ENCODE measurements at places on chromosomes 5 and 9.

DNA sequence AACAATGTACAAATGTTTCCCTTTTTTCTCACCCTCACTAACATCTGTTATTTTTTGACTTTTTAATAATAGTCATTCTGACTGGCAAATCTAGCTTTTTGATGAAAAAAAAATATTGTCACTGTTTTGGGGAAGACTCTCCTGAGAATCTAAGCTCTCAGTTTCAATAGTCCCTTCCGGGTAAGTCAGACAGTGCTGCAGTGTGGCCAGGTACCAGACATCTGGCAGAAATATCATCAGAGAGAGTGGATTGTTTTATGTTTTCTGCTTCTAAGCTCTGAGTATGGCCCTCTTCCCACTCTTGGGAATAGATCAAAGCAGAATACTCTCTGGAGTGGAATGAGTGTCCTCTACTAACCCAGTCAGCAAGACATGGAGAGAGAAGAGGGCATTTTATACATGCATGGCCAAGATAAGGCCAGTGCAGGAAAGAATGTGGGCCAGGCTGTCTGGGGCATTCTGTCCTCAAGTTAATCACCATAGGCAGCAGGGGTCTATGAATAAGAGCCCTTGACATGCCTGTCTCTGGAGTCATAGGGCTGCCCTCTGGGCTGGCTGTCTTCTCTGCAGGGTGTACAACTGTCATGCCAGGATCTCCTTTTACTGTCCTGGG, 38.5 kb upstream of the OR2S2 start:
- no peak for DNase-seq

DNA sequence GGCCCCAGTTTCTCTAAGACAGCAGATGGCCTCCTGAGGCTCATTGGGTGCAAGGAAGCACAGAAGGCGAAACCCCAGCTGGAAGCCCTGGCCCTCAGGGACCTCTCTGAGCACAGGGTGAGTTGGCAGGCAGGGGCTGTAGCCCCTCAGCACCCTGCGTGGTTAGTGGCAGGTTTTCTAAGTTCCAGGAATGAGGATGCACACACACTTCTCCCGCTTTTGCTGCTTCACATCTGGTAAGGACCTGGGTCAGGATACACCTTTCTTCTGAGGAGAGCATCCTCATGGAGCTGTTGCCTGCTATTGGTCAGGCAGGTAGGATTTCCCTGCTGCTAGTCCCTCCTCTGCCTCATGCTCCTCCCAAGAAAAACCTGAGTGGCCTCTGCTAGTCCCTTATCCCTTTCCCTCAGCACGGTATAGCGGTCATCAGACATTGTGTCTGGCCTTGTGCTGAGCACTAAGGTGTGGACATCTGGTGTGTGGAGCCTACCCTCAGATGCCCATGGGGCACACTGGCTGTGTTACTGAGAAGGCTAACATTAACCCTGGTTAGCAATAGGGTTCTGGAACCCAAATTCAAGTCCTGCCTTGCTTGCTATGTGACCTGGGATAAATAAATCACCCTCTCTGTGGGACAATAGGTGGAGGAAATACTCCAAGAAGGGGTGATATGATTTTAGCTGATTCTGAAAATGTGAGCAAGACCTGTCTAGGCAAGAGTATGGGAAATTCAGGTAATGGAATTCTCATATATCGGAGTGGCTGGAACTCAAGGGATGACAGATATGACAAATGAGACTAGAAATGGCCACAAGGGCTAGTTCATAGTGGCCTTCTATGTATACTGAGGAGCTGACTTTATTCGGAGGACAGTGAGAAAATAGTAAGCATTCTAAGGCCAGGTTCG, 1.6 kb downstream of the SLC22A4 start:
- no peak for DNase-seq

GRCh38 chr5:66972004-66972403, 224.6 kb downstream of the CD180 start:
- no peak for DNase-seq

DNA sequence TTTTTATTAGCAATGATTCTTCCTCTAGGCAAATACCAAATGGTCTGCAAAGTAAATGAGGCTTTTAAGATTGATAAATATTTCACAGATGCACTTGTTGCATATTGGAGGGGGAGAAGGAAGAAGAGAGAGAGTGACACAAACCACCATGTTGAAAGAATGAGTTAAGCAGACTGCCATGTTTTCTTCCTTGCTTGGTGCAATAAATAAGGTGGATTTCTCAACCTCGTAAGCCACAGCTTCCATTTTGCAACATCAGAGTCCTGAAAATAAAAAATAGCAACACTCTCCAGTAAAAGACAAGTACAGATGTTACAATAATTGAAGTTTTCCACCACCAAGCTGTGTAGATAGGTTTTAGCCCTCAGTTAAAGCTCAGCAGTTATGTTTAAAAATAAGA, 202.9 kb downstream of the SGCD start:
- DNase-seq: no peak

DNA sequence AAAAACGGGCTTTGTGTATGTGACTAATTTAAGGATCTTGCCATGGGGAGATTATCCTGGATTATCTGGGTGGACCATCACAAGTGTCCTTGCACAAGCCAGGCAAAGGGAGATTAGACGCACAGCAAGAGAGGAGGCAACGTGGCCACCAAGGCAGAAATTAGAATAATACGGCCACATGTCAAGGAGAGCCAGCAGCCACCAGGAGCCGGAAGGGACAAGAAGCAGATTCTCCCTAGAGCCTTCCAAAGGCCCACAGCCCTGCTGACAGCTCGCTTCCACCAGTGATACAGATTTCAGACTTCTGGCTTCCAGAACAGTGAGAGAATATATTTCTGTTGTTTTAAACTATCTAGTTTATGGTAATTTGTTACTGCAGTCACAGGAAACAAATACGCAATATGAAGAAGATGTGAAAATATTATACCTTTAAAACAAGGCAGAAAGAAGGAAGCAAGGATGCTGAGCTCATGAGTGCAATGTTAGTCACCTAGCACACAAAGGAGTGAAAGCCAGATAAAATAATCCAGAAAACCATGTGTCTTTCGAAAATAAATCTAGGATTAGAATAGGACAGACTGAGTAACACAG, 28.7 kb upstream of the F2RL1 start:
- DNase-seq: no peak

DNA sequence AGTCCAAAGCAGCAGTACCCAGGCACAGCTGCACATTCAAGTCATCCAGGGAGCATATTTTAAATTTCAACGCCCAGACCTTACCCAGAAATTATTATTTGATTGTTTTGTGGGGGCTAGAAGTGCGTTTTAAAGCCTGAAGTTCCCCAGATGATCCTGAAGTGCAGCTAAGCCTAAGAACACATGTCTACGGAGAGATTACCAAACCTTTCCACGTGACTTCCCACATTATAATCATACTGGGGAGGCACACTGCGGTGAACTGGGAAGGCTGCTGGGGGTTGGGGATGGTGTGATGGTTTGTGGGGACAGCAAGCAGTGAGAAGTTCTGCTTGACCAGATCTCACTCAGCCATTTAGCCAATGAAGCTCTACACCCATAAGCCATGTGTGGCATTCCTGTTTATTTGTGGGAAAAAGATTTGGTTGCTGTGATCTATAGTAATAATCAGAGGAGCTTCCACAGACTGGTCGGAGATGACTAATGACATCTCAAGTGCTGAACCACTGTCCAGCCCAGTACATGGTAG, 93.4 kb upstream of the CDH6 start:
- no peak for DNase-seq

DNA sequence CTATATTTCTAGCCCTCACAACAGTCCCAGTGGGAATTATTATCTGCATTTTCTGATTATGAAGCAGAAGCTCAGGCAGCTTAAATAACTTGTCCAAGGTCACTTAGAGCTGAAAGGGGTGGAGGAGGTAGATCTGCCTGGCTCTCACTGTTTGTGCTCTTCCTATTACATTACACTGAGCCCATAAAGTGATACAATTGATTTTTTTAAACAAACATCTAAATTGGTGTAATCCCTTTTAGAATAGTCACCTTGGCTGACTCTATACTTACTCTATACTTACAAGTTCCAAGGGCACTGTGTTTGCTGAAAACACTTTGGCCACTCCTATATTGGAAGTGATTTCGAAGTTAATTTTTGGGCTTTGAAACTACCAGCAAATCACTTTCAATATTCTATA, 144.7 kb downstream of the APBA1 start:
- no peak for DNase-seq

Measured in NCI-H524 treated with DMSO at 0.1 percent for 48 hours (cell line).